Hippocampal formation (tissue), 2 donors: ENCODE measurements at places on chromosomes 5 and 9.

- no peak for DNase-seq
Measured at GRCh38 chr9:89144238-89144637, 34.4 kb downstream of the SHC3 start.

DNA sequence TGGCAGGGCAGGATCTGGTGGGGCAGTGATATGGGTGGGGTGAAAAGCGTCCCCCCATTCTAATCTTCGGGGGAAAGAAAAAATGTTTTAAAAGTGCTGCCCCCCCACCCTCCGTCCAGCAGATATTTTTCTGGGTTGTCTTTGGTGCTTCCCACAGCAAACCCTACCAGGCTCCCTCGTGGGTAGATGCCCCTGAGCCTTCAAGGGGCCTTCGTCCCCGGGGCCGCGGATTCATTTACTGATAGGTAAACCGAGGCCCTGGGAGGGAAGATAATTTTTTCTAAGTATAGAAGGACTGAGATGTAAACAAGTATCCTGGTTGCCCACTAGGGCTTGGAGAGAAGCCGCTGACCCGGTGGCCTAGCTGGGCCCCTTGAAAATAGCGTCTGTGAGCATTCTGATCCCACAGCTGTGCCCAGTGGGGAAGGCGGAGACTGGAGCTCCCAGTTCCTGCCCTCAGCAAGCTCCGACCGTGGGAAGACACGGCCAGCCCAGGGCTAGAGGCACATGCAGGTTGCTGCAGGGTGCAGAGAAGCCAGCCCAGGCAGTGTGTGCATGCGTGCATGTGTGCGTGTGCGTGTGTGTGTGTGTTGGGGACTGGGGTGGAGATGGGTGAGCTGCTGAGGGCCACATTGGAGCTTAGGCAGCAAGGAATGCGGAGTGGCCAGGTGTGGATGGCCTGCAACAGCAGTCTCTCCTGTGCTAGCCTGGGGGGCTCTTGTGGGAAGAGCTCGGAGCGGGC lies 6.0 kb upstream of the RXRA start:
- DNase-seq = no peak

DNA sequence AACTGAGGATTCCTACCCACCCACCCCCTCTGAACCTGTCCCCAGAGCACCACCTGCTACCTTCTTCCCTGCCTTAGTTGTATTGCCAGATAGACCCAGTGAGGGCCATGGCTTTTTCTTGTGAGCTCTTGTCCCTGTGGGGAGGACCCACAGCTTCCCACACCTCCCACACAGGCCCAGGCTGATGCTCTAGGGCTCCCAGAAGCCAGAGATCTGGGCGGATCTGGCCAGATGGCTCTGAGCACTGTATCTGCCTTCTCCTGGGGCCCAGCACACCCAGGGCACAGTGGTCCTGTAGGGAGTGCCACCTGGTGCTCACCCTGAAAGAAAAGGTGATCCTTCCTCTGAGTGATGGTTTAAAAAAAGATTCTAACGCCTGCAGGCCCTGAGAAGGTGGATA lies 131.7 kb downstream of the DAB2IP start:
- no peak for DNase-seq

GRCh38 chr9:84297162-84297821 lies 43.3 kb downstream of the SLC28A3 start:
- DNase-seq = no peak

- no peak for DNase-seq
Measured at GRCh38 chr5:100797861-100798260, 105.2 kb downstream of the ST8SIA4 start.

DNA sequence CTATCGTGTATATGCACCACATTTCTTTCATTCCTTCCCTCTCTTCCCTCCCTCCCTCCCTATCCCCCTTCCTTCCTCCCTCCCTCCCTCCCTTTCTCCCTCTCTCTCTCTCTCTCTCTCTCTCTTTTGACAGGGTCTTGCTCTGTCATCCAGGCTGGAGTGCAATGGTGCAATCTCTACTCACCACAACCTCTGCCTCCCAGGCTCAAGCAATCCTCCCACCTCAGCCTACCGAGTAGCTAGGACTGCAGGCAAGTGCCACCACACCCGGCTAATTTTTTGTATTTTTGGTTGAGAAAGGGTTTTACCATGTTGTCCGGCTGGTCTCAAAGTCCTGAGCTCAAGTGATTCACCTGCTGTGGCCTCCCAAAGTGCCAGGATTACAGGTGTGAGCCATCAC lies 1.1 kb upstream of the ANKS6 start:
- DNase-seq = no peak

DNA sequence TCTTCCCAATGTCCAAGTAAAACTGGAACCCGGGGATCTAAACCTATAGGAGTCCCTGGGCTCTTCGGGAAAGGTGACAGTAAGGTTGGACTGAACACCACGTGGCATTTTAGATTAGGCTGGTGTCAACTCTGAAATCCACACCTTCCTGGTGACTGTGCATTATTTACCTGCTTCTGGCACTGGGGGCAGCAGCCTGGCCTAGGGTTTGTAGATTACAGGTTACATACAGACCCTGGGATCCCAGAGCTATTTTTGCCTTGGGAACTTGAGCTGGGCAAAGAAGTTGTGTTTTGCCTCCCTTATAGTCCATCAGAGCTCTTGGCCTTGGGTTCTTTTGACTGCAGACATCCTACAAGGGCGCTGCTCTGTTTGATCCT lies 173.2 kb downstream of the DAB2IP start:
- DNase-seq = no peak

DNA sequence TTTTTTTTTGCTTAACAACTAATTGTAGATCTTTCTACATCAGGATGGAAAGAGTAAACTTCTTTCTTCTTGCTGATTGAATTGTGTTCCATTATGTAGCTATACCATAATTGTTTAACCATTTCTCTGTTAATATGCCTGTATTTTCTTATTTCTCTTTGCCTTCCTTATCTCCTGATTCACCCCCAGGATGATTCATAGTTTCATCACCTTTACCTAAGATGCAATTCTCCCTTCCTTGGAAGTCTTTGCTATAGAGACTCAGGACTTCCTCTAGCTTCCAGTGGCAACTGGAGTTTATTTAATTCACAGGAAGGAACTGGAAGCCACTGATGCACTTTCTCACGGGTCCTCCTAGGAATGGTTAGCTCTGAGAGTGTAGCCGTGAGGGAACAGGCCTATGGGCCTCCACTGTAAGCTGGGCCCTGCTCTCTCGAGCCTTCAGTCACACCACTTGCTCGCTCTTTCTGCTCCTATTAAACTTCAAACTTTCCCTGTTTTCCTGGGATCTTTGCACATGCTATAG lies 83.1 kb downstream of the FGF1 start:
- DNase-seq = no peak

GRCh38 chr5:98602534-98603112 lies 170.8 kb upstream of the RGMB start:
- no peak for DNase-seq

- no peak for DNase-seq
Measured at GRCh38 chr5:110371725-110372041, 354.8 kb downstream of the TMEM232 start.

- no peak for DNase-seq
Measured at GRCh38 chr5:40615586-40616170, 64.0 kb upstream of the PTGER4 start.

DNA sequence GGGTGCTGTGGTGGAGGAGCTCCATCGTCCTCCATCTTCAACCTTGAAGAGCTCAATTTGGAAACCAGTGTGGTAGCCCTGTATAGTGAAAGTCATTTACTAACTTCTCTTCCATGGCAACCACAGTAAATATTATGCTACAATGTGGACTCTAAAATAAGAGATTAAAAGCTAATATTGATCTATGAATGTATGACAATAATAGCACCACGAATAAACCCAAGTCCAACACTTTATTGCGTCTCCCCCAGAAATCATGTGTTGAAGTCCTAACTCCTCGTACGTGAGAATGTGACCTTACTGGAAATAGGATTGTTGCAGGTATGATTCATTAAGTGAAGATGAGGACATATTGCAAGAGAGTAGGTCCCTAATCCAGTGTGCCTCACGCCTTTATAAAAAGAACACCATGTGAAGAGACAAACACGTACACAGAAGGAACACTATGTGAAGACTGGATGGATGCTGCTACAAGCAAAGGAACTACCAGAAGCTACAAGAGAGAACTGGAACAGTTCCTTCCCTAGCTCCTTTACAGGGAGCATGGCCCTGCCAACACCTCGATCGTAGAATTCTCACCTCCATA lies 276.2 kb downstream of the PDE4D start:
- no peak for DNase-seq

DNA sequence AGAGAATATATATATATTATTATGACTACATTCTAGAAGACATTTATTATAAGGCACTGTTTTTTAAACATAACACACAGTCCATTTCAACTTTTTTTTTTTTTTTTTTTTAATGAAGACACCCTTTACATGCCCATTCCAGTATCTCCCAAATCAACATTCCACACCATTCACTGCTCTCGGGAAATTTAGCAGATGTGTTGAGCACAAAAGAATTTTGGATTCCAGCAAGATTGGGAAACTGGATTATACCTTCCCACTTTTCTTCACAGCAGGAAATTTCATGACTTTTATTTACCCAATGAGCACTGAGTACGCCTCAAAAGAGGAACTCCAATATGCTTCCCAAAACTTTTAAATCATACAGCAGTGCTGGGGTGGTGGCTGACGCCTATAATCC lies 333.6 kb upstream of the DAB2 start:
- no peak for DNase-seq

DNA sequence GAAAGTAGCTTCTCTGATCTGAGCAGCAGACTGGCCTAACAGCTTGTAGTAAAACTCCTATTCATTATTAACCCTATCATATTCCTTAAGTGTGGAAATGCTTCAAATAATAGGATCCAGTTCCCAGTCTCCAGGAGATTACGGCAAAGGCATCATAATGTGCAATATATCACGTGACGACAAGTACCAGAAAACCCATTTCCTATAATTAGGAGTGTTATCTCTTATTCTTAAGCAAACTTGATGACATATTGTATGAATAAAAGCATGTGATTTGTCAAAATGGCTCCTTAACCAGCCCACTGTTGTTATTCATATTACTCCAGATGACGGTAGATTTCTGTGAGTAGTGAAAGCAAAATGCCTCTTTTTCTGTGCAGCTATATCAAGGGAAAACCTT lies 2.9 kb downstream of the SV2C start:
- DNase-seq = no peak

DNA sequence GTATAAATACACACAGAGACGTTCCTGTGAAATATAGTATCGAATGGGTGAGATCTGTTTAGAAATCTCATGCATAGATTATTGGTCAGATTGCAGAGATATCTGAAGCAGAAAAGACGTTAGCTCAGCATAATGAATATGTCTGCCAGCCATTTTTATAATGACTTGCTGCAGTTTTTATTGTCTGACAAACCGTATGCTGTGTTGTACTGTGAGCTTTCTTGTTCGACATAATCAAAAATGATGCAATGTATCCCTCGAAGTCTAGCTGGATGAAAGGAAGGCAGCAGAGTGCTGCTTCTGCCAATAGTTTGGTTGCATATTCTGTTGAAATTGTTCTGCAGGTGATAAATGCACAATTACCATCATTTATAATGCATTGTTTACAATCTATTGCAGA lies 514.9 kb upstream of the ARRDC3 start:
- DNase-seq = no peak

DNA sequence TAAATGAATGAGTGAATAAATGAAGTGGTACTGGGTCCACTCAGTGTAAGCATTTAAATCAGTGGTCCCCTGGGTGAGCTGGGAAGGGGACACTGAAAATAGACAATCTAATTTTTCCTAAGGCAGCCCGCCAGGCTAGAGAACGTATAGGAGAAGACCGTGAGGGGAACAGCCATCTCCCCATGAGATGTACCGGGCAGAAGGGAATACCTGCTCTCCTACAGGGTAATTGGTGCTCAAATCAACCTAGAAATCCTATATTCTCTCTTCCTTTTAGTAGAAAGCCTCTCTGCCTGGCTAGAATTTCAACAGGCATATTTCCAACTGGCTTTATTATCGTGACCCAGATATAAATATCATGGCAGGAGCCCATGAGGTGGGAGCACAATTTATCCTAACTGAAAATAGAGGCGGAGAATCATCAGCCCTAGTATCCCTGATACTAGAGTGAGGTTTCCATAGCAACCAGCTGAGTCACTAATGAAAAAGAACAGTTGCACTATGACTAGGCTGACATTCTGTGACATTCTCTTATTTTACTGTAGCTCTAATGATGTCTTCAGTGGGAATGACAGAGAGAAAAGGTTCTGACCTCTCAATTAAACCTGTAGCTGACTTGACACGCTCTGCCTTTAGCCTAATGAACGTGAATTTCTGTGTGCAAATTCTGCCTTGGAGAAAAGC lies 96.5 kb upstream of the CAST start:
- DNase-seq = no peak

DNA sequence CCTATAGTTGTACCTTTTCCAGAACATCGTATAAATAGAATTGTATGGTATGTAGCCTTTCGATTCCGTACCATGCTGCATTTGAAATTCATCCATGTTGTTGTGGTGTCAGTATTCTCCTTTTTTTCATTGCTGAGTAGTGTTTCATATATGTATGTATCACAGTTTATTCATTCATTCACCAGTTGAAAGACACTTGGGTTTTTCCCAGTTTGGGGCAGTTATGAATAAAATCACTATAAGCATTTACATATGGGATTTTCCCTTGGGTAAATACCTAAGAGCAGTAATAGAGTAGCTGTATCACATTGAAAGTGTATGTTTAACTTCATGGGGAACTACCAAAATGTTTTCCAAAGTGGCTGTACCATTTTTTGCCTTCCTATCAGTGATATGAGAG lies 16.1 kb upstream of the FKTN start:
- DNase-seq = no peak

DNA sequence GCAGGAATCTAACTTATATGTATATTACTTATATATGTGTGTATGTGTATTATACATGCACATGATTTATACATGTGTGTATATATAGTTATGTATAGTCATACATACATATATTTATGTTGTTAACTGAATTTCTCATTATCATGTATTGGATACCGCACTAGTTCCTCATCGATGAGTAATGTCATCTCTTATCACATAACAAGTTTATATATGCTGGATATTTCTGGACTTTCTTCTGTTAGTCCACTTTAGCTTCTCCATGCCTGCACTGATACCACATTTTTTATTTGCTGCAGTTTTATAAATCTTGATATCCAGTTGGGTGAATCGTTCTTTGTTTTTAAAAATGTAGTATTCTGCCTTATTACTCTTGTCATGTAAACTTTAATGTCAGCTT lies 50.2 kb downstream of the APC start:
- no peak for DNase-seq

DNA sequence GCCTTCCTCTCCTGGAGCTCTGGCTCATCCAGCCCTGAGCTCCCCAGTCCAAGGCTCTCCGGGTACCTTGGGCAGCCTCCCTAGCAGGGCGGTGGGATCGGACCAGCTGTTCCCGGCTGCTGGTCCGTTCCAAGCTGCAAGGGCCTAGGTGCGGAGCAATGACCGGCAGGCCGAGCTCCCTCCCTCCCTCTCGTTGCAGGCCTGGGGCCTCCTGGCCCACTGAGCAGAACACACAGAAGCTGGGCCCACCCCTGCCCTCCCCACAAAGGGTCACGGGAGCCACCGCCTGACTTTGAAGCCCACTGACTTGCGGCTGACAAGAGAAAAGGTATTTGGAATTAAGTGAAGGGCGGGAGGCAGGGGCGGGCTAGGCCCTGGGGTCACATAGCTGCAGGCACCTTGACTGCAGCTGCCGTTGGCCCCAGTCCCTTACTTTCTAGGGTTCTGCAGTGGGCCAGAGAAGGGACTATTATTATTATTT lies 104.7 kb upstream of the IER5L start:
- DNase-seq = no peak

GRCh38 chr9:14198841-14199455 lies 115.0 kb downstream of the NFIB start:
- DNase-seq = peak; percentile 22
